ENCODE measurements at places on chromosomes 7 and 10. TPM values are rescaled to one million over a fixed set of nuclear protein-coding genes. Genes with fewer than 3 reads are reported as not detected.

DNA sequence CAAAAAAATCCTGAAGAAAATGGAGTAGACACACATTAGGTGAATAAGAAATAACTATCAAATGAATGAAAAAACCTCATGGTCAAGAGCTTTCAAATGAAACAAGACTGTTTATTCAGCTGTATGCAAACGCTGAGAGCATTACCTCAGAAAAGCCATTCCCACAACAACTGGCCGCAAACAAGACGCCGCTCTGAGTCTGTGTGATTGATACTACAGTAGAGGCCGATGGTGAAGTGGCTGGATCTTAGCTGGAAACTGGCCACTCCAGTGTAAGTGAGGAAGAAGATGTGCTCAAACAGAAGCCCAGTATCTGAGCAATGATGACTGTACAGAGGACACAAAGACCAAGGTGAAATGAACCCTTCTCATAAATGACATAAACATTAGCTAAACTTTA, 252.4 kb upstream of the GHITM start:
- H3K36me3 ChIP-seq = no peaks in the 10 kb centered on the region
- H3K27ac ChIP-seq = no peak overlapping the region
- H3K4me1 ChIP-seq = no peaks in the 10 kb centered on the region
- DNase-seq = no peak
- peaks cover 10% of the 10 kb centered on the region for H3K27me3 ChIP-seq

The PTN gene
- total RNA-seq = 0.41 TPM

The HTR7 gene
- not detected for total RNA-seq

GRCh38 chr7:12377406-12377805, 26.3 kb downstream of the VWDE start:
- DNase-seq = no peak
- no peaks in the 10 kb centered on the region for H3K4me1 ChIP-seq
- H3K36me3 ChIP-seq = no peaks in the 10 kb centered on the region
- no peak overlapping the region for H3K4me3 ChIP-seq
